Sigmoid colon (tissue), 7 donors: ENCODE measurements at places on chromosomes 12 and 14. TPM values are rescaled to one million over a fixed set of nuclear protein-coding genes. Genes with fewer than 3 reads are reported as not detected.

DNA sequence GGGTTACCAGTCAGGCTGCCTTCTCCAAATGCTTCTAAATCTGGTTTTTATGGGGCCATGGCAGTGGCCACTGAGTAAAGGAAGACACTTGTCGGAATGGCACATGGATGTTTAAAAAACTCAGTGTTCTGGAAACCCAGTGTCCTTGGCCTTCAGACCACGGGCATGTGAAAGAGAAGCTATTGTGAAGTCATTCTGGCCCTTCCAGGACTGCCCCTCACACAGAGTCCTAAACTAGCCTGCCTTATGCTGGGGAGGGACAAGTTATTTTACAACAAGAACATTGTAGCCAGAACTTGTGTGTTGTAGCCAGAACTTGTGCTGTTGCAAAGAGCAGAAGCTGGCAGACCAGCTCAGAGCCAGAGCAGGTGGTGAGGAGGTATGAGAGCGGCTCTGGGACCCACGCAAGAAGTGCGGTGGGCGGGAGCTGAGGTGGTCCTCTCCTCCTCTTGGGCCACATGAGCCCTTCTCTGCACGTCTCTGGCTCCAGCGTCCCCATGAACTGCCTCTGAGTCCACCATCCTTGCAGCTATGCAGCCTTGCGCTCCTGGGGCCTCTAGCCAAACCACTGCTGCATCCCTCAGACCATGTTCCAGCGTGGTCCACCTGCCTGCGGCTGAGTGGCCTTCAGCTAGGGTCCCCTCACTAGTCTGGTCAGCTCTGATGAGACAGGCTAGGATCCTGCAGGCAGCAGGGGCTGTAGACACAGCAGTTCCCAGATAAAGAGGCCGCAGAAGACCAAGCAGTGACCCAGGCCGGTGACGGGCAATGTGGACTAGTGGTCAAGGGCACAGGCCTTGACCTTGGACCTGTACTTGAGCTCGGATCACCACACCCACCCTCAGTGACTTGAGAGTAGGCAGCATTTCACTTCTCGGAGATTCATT lies 32.5 kb downstream of the MMAB start:
- no peak overlapping the region for H3K4me3 ChIP-seq
- no peaks in the 10 kb centered on the region for H3K27me3 ChIP-seq
- H3K27ac ChIP-seq = no peak overlapping the region
- H3K36me3 ChIP-seq = peaks cover 24% of the 10 kb centered on the region
- H3K4me1 ChIP-seq = no peaks in the 10 kb centered on the region

- H3K4me3 ChIP-seq = no peak overlapping the region
- no peak for DNase-seq
- H3K27me3 ChIP-seq = no peaks in the 10 kb centered on the region
- no peaks in the 10 kb centered on the region for H3K4me1 ChIP-seq
- H3K27ac ChIP-seq = no peak overlapping the region
Observed at GRCh38 chr14:90483571-90483974, 86.7 kb downstream of the CALM1 start.

DNA sequence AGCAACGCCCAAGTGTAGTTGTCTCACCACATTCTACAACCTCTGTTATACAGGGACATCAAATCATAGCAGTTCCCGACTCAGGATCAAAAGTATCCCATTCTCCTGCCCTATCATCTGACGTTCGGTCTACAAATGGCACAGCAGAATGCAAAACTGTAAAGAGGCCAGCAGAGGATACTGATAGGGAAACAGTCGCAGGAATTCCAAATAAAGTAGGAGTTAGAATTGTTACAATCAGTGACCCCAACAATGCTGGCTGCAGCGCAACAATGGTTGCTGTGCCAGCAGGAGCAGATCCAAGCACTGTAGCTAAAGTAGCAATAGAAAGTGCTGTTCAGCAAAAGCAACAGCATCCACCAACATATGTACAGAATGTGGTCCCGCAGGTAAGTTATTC lies 123.0 kb downstream of the ARID2 start:
- peaks cover 9% of the 10 kb centered on the region for H3K36me3 ChIP-seq
- H3K4me1 ChIP-seq = no peaks in the 10 kb centered on the region
- no peak for DNase-seq
- no peak overlapping the region for H3K27ac ChIP-seq
- H3K4me3 ChIP-seq = no peak overlapping the region

Gene TMEM132C
- total RNA-seq = 3.5 TPM

DNA sequence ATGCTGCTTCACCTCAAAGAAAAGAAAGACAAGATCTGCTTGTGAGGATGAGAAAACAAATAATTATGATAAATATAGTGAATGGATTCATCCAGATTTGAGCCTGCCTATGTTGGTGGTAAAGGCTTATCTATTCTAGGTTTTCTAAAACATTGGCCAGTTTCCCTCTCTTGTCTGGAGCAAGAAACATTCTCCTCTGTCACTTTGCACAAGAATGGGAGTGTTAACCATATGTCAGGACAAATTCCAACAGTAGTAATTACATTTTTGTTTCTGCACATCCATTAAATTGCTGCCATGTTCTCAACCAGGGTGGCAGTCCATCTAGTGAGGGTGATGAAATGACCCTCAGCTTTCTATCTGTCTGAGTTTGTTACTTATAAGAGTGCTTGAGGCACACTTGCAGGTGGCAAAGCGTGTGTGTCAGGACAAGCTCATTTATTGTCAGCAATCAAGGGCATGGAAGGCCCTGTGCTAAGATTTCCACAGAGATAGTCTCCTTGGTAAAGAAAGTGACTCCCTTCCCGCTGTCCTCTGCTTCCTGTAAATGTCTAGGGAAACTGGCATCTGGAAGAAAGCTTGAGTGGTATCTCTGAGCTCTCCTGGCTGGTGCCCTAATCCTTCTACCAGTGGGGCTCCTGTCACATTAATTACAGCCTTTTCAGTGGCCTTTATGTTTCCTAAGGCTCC lies 502.1 kb upstream of the FLRT2 start:
- no peaks in the 10 kb centered on the region for H3K36me3 ChIP-seq
- H3K4me3 ChIP-seq = no peak overlapping the region
- H3K27ac ChIP-seq = no peak overlapping the region
- no peaks in the 10 kb centered on the region for H3K4me1 ChIP-seq

DNA sequence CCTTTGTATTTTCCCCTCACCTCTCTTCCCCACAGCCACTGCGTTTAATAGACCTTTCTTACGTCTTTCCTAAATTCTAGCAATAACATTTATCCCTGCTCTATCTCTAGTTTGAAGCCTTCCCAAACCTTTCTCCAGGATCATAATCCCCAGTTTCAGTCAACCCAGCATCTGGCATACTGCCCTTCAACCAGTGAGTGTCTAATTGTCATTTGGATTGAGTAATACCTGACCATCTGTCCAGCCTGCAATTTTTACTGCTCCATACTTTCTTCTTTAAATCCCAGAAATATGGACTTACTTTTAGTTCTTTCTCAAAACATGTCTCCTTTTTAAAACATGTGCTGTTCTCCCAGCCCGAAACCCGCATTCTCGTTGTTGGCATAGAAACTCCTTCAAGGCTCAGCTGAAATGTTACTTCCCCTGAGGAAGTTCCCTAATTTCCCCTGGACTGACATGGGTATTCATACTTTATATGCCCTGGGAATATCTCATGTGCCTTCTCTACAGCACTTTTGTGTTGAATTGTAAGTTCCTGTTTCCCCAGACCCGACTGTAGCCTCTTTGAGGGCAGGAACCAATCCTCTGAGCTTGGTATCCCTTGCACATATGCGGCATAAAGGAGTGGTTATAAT lies 65.1 kb upstream of the ETV6 start:
- H3K36me3 ChIP-seq = no peaks in the 10 kb centered on the region
- no peak overlapping the region for H3K27ac ChIP-seq
- DNase-seq = no peak
- no peaks in the 10 kb centered on the region for H3K4me1 ChIP-seq

GRCh38 chr14:47744155-47744554 lies 68.8 kb upstream of the MDGA2 start:
- no peak for DNase-seq
- no peaks in the 10 kb centered on the region for H3K27me3 ChIP-seq
- H3K4me1 ChIP-seq = no peaks in the 10 kb centered on the region
- H3K27ac ChIP-seq = no peak overlapping the region
- H3K4me3 ChIP-seq = no peak overlapping the region
- H3K36me3 ChIP-seq = no peaks in the 10 kb centered on the region

Gene USP44
- 6.1 TPM for total RNA-seq

DNA sequence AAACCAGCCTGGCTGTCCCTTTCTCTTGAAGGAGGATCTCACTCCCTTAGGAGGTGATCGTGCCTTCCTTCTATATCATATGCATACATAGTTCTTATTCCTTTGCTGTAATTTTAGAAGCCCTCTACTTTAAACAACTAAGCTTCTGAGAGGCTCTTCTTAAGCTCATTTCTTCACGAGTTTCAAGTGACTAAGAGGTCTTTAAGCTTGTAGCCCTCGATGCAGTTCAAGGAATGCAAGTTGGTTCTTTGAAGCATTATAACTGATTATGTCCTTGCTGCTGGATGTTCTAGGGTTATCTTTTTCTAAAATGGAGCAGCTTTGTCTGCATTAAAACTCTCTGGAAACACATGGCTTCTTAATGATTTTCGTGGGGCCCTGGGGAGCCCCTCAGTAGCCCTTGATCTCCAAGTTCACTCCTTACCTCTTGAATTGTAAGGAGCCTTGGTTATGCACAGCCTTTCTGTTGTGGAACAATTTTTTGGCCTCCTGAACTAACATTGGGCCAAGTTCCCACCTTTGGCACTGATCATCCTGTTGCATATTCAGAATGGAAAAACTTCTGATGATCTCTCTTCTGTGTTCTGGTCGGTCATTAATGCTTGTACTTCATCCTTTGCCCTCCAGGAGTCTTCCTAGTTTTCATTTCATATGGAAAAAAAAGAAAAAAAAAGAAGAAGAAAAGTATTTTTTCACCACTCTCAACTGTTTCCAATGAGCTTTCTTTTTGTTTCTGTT lies 12.6 kb downstream of the RASSF8 start:
- H3K27me3 ChIP-seq = no peaks in the 10 kb centered on the region
- no peaks in the 10 kb centered on the region for H3K4me1 ChIP-seq
- no peak for DNase-seq
- H3K27ac ChIP-seq = peak overlapping the region; percentile 84
- no peaks in the 10 kb centered on the region for H3K36me3 ChIP-seq
- peak overlapping the region; percentile 8 for H3K4me3 ChIP-seq

DNA sequence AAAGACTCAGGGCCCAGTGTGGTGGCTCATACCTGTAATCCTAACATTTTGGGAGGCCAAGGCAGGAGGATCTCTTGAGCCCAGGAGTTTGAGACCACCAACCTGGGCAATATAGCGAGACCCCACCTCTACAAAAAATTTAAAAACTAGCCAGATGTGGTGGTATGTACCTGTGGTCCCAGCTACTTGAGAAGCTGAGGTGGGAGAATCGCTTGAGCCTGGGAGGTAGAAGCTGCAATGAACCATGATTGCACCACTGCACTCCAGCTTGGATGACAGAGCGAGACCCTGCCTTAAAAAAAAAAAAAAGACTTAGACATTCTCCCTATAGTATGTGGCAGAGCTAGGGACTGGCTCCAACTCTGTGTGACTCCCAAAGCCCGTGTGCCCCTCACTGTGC lies 2.9 kb downstream of the UBE3B start:
- peaks cover 39% of the 10 kb centered on the region for H3K36me3 ChIP-seq
- H3K4me1 ChIP-seq = peaks cover 31% of the 10 kb centered on the region
- DNase-seq = peak; percentile 29
- H3K27me3 ChIP-seq = no peaks in the 10 kb centered on the region
- H3K4me3 ChIP-seq = no peak overlapping the region

DNA sequence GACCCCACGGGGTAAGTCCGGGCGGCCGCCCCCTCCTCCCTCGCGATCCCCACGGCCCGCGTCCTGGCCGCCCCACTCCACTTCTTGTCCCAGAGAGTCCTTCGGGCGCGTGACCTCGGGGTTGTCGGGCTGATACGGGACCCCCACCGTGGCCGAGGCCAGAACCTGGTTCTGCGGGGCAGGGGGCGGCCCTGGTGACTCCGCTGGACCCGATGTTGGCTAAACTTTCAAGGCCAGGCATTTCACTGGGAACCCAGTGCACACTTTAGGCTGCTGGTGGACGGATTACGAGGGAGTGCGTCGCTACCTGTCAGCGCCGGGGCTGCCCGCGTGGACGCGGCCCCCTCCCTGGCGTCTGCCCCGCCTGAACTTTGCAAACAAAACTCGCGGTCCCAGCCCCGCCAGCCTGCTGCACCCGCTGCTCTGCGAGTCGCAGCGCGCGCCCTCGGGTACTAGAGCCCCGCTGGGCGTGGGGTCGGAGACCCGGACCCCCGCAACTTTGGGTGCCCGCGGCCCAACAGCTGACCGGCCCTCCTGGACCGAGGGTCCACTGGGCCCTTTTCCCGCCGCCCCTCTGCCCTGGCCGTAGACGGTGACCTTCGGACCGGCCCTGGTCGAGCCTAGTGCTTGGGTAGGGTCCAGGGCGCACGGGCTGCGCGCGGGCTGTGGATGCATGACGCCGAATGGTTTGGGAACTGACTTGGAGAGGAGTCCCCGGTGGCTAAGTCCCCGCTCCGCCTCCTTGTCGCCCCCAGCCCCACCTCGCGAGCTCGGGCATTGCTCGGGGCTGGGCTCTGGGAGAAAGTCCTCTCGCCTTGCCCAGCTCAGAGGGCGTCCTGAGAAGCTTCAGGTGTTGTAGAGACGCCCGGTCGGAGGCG lies 624 bp downstream of the RIN3 start:
- no peaks in the 10 kb centered on the region for H3K27me3 ChIP-seq
- H3K36me3 ChIP-seq = no peaks in the 10 kb centered on the region
- H3K4me3 ChIP-seq = peak overlapping the region; percentile 84
- no peaks in the 10 kb centered on the region for H3K4me1 ChIP-seq
- DNase-seq = peak; percentile 74

Gene SPRYD4
- total RNA-seq = 2.5 TPM

GRCh38 chr12:99822273-99822672 lies 162.5 kb downstream of the ANKS1B start:
- H3K4me1 ChIP-seq = peaks cover 13% of the 10 kb centered on the region
- no peaks in the 10 kb centered on the region for H3K27me3 ChIP-seq
- no peak overlapping the region for H3K27ac ChIP-seq

- DNase-seq = no peak
- no peaks in the 10 kb centered on the region for H3K36me3 ChIP-seq
- H3K4me3 ChIP-seq = no peak overlapping the region
Observed at GRCh38 chr14:39946807-39947206, 514.6 kb upstream of the FBXO33 start.

Gene NTF3
- total RNA-seq = 1.8 TPM

- no peak overlapping the region for H3K4me3 ChIP-seq
- no peak overlapping the region for H3K27ac ChIP-seq
- peak; percentile 50 for DNase-seq
- no peaks in the 10 kb centered on the region for H3K27me3 ChIP-seq
- H3K4me1 ChIP-seq = no peaks in the 10 kb centered on the region
Observed at GRCh38 chr14:105856676-105857219, 330.4 kb downstream of the TMEM121 start.
